Activated CD4-positive, alpha-beta T cell treated with anti-CD3 and anti-CD28 coated beads, Interleukin-2, Interleukin-4, amounts not matched to agents 100 ng/mL and 50 ng/mL, durations not matched to agents 16 hours and 8 hours (primary cell): ENCODE measurements at places on chromosomes 13 and 19.

GRCh38 chr13:80462567-80462966 is 121.6 kb upstream of the SPRY2 start:
- DNase-seq, result no peak

- DNase-seq, result no peak
These were observed 6.9 kb downstream of the ETFB start for GRCh38 chr19:51359294-51359693.

GRCh38 chr19:4795400-4795799 is 3.9 kb downstream of the FEM1A start:
- no peak for DNase-seq

DNA sequence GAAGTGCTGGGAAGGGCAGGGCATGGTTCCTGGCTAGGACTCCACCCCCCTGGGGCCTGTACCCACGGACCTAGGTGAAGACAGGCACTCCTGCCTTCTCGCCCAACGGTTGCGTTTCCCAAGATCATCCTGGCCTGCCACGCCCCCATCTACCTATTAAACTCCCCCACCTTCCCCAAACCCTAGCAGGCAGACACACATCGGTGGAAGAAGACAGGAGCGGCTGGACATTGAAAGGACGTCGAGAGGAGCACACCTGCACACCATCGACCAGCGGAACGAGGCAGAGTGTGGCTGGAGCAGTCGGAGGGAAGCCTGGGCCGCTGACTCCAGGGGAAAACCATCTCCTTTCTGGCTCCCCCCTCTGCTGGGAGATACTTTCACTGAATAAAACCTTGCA is 45.6 kb upstream of the ALOX5AP start:
- no peak for DNase-seq

GRCh38 chr13:73303851-73304250 is 245.0 kb downstream of the KLF5 start:
- peak; percentile 78 for DNase-seq

- DNase-seq, result no peak
These were observed 51.0 kb downstream of the DIAPH3 start for GRCh38 chr13:60112771-60113170.

GRCh38 chr13:64855506-64855905 is 2374.6 kb downstream of the PCDH9 start:
- no peak for DNase-seq

DNA sequence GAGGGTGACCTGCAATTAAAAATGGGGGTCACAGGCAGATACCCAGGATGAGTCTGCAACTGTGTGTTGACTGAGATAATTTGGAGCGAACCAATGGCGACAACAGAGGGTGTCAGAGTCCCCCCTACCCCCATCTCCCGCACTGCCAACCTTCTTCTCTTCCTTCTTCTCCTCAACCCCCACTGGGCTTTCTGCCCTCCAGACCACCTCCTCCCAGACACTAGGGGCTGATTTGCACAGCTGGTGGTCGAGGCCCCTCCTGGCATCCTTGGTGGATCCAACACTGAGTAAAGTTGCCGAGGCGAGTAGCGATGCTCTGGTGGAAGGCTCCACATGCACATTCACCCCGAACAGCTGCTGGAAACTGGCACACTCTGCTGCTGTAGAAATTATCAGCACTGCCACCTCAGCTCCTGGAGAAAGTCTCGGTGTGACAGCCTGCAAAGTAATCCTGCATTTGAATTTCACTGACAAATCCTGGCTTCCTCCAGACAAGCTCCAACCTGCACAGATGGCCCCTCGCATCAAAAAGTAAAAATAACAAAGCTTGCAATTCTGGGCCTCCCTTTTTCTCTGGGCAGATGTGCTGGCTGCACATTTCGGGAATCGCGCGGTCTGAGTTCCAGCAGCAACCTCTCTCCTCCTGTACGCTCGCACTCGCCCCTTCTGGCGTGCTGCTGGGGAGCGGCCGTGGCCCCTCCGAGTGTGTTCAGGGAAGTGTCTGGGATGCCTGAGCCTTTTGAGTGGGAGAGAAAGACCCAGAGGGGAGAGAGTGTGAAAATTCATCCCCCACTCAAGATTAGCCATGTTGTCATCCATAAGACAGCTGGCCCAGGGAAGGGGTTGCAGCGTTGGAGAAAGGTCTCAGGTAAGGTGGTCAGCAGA is 28.5 kb downstream of the CCNE1 start:
- DNase-seq, result no peak

GRCh38 chr13:43792076-43792881 is 5.5 kb upstream of the ENOX1 start:
- DNase-seq, result no peak

- peak; percentile 51 for DNase-seq
These were observed 687 bp downstream of the ILF3 start for GRCh38 chr19:10654610-10655456.

DNA sequence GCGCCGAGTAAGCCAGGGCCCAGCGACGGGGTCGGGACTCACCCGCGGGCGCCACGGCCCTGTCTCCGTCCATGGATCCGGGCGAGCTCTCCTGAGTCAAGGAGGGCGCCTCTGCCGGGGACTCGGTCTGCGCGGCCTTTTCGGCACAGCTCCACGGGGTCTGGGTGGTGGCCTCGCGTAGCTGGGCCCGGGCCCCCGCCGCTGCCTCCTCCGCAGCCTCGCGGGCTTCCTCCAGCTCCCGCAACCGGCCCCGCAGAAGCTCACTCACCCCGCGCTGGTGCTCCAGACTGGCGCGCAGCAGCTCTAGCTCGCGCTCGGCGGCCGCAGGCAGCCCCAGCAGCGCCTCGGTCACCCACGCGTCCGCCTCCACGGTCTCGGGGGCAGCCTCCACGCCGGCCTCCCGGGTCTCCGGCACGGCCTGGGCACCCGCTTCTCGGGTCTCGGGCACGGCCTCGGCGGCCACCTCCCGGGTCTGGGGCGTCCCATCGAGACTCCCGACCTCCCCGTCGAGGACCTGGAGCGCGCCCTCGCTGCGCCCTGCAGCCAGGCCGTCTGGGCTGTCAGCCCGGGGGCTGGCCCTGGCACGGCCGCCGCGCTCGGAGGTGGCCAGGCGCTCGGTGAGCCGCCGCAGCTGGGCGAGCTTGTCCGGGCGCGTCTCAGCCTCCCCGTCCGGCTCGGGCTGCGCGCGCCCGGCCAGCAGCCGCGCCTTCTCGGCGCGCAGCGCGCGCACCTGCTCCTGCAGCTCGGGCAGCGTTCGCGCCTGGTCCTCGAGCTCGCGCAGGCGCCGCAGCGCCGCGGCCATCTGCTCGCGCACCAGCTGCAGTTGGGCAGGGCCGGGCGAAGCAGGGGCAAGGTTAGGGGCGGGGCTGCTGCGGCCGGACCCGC is 8.4 kb downstream of the KANK3 start:
- no peak for DNase-seq

- no peak for DNase-seq
These were observed 24.3 kb downstream of the PEPD start for GRCh38 chr19:33497131-33497777.

- DNase-seq, result no peak
These were observed 312 bp downstream of the GSK3A start for GRCh38 chr19:42242069-42242511.

GRCh38 chr13:46531953-46532352 is 21.0 kb upstream of the LRCH1 start:
- DNase-seq, result peak; percentile 46

DNA sequence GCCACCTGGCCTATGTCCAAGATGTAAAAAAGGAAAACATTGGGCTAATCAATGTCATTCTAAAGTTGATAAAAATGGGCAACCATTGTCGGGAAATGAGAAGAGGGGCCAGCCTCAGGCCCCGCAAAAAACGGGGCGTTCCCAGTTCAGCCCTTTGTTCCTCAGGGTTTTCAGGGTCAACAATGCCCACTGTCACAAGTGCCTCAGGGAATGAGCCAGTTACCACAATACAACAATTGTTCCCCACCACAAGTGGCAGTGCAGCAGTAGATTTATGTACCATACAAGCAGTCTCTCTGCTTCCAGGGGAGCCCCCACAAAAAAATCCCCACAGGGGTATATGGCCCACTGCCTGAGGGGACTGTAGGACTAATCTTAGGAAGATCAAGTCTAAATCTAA is 112.5 kb downstream of the ZNF486 start:
- DNase-seq, result no peak

DNA sequence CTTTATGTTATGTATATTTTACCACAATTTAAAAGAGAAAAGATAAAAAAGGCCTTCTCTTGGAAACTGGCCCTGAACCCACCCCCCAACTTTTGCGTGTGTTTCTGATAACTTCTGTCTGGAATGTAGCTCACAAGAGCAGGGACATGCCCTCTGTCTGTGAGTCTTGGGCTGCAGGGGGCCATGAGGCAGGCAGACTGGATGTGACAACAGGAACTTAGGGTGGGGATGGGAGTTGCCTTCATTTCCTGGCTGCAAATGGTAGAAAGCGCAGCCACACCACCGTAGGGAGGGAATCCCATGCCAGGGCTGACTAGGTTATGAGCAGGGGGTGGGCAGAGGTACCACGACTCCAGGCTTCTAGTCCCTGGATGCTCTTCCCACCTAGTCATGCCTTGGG is 21.9 kb downstream of the CILP2 start:
- DNase-seq, result no peak

GRCh38 chr13:74077792-74078191 is 56.4 kb downstream of the KLF12 start:
- no peak for DNase-seq

GRCh38 chr13:109087916-109088623 is 458.7 kb downstream of the MYO16 start:
- no peak for DNase-seq

GRCh38 chr13:42312817-42313431 is 41.0 kb downstream of the AKAP11 start:
- no peak for DNase-seq

- no peak for DNase-seq
These were observed 312.8 kb upstream of the ZNF507 start for GRCh38 chr19:32032561-32032960.

GRCh38 chr19:8321986-8322637 is 816 bp downstream of the RPS28 start:
- DNase-seq, result no peak

DNA sequence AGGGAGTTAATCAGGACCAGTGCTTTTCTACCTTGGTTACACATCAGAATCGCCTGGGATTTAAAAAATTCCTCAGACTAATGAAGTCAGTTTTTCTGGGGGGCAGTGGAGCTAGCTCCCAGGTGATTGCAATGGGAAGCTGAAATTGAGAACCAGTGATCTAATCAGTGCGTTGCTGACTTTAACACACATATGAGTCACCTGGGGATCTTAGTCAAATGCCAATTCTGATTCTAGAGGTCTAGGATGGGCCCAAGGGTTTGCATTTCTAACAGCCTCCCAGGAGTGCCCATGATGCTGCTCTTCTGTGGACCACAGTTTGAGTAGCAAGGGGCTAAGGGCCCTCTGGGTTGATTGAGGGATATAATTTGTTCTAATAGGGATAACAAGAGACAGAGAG is 54.5 kb downstream of the KL start:
- peak; percentile 28 for DNase-seq

- no peak for DNase-seq
These were observed 299.7 kb downstream of the LMO7 start for GRCh38 chr13:75935805-75936204.

GRCh38 chr19:33052352-33052972 is 12.2 kb downstream of the RHPN2 start:
- no peak for DNase-seq

GRCh38 chr13:52127378-52127777 is 1.5 kb downstream of the NEK5 start:
- no peak for DNase-seq

- DNase-seq, result no peak
These were observed 5.4 kb upstream of the VSIG10L start for GRCh38 chr19:51347209-51347928.

DNA sequence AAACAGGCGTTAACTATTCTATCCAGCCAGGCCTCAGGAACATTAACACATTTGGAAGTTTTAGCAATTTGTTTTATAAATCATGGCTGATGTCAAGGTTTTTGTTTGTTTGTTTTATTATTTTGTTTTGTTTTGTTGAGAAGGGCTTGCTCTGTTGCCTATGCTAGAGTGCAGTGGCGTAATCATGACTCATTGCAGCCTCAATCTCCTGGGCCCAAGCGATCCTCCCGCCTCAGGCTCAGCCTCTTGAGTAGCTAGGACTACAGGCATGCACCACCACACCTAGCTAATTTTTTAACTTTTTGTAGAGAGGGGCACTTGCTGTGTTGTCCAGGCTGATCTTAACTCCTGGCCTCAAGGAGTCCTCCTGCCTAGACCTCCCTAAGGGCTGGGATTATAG is 28.3 kb downstream of the NUP58 start:
- DNase-seq, result no peak

DNA sequence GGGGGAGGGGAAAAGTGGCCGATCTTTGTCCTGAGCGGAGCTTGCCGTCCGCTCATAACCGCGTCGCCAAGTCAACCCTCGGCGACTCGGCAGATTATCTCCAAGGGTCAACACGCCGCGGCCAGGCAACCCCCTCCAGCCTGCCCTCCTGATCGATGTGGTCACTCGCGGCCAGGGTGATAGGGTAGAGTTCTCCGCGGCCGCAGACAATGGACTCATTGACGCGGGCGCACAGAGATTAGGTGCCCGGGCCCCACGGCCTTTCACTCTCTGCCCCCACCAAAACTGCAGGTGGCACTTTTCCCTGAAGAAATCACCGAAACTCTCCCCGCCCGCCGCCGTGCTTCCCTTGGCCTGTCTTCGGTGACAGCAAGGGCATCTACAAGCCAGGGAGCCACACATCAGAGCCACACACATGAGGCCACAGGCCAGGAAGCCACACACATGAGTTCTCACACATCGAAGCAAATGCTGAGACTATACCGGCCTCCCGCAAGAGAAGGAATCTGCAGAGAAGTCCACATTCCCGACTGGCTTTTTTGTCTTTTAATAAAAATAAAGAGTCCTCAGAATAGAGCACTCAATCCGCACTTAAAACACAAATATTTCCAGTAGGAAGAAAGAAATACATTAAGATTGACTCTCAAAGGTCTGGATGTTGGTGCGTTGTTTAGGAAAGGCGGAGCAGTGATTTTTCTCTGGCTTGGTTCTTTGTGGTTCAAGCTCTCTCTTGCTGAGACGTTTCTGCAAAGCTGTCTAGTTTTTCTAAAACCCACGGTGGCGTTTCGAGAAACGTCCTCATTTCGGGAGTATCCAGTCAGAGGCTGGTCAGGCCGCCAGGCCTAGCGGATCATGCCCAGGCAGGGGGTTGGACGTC is 1.5 kb upstream of the PDX1 start:
- DNase-seq, result no peak

DNA sequence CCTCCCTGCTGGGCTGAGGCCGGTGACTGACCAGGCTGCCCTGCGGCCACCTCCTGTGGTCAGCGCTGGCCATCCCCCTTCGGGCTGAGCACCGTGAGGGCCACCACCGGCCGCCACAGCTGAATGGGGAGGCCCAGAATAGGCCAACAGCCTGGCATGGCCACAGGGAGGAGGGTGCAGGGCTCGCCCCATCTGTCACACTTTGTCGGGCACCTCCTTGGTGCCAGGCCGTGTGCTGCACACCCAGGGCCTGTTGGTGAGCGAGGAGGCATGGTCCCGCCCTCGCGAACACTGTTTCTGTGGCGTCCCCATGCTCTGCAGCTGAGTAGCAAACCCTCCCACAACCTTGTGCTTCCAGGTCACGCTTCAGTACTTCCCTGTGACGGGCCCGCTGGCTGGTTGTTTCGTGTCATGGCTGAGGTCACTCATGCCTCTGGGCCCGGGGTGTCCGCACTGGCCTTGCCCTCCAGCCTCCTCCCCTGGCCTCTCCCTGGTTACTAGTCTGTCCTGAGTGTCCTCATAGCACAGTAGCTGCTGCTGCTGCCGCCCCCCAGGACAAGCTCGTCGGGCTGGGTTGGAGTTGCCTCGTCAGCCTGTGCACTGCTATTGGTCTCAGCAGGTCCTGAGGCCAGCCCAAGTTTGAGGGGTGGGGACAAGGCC is 15.2 kb downstream of the EPN1 start:
- no peak for DNase-seq

GRCh38 chr13:114035583-114036531 is 62.0 kb upstream of the C13orf46 start:
- no peak for DNase-seq
